BJ (cell line): ENCODE measurements at places on chromosomes 12 and 14. TPM values are rescaled to one million over a fixed set of nuclear protein-coding genes. Genes with fewer than 3 reads are reported as not detected.

- DNase-seq, result no peak
Observed at GRCh38 chr14:22524784-22525161, 64.3 kb downstream of the DAD1 start.

GRCh38 chr12:121830588-121831265, 26.9 kb downstream of the SETD1B start:
- DNase-seq, result no peak

GRCh38 chr12:75478116-75478794, 2.3 kb upstream of the GLIPR1 start:
- DNase-seq, result no peak

Gene BCAT1
- polyA plus RNA-seq, result 13.2 and 23.8 TPM in 2 replicates

Gene METTL1
- polyA plus RNA-seq, result 31.8 and 42.8 TPM in 2 replicates
